Stomach (tissue), 19 donors: ENCODE measurements at places on chromosomes 6 and 20. TPM values are rescaled to one million over a fixed set of nuclear protein-coding genes. Genes with fewer than 3 reads are reported as not detected.

The PBOV1 gene
- not detected for polyA plus RNA-seq

The VTA1 gene
- polyA plus RNA-seq = 39.0 TPM

The OTOR gene
- polyA plus RNA-seq = not detected

The LY6G6C gene
- polyA plus RNA-seq = 0.90 TPM

The SMOC2 gene
- polyA plus RNA-seq = 18.8 TPM

DNA sequence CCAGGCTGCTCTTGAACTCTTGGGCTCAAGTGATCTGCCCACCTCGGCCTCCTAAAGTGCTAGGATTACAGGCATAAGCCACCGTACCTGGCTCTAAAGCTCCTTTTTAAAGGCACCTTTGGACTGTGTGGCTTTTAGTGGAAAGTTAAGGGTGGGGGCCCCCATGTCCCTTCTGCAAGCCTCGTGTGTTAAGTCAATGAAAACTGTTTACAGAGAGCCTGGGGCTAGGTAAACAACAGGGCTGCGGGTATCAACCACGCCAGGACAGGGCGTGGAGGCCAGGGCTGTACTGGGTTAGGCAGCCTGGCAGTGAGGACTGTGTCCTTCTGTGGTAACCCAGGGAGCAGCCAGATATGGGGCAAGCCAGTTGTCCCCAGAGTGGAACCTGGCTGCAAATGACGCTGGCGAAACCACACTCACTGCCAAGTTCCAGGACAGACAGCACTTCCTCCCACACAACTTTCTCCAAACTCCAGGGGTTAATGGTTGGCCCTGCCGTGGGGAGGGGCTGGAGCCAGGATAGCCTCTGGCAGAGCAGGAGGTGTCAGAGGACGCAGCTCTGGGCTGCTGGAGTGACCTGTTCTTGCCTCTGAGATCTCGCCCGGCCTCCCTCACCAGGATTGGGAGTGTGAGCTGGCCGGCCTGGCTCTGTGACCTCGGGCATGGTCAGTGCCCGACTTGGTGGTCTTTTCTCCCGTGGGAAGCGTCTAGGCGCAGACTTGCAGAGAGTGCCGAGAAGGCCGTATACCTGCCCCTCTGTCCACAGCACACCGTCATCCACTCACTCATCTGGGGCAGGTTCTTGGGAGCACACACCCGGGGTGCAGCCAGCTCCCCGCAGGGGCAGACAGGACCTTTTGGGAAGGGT lies 3.2 kb downstream of the SLC17A9 start:
- peak; percentile 76 for DNase-seq

- no peak for DNase-seq
Measured at GRCh38 chr6:6583836-6584235, 4.7 kb upstream of the LY86 start.

DNA sequence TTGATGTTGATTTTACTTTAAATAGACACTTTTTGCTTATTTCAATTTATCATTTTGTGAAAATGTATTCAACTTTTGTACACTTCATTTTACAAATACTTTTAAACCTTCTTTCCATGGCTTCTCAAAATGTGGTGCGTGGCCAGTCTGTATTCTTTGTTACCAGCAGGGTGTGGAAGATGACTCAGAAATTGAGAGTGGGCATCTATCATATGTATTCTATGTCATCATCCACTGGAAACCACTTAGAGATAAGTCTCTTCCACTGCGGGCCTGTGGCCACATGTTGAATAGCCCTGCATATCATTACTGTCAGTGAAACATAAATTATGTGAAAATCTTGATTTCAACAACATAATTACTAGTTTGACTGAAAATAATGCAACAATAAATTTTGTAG lies 52.6 kb upstream of the MC3R start:
- DNase-seq = no peak

- no peak for DNase-seq
Measured at GRCh38 chr20:36540551-36541211, 638 bp upstream of the MYL9 start.

GRCh38 chr6:17278289-17279063 lies 2.7 kb upstream of the RBM24 start:
- DNase-seq = no peak

- no peak for DNase-seq
Measured at GRCh38 chr20:54237116-54237943, 29.4 kb downstream of the PFDN4 start.

DNA sequence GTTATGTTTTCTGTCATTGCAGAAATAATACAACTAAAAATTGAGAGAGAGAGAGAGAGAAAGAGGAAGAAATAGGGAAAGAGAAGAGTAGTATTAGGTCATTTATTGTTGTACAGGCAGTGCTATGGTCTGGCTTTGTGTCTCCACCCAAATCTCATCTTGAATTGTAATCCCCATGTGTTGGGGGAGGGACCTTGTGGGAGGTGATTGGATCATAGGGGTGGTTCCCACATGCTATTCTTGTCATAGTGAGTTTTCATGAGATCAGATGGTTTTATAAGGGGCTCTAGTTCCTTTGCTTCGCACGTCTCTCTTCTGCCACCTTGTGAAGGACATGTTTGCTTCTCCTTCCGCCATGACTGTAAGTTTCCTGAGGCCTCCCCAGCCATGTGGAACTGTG lies 677.4 kb upstream of the CHD6 start:
- DNase-seq = no peak

DNA sequence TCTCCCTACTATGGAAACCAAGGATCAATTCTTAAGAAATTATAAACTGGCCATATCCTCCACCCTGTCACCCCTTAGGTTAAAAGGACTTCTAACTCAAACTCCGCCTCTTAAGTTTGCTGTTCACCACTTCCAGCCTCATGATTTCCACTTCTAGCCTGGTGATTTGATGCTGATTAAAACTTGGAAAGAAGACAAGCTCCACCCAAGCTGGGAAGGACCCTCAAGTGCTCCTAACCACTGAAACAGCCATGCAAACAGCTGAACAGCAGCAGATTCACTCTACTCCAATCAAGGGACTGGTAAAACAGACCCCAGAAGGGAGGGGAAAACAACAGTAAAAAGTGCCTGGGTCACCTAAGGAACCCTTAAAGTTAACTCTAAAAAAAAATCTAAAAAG lies 10.3 kb downstream of the LCA5 start:
- DNase-seq = no peak

- no peak for DNase-seq
Measured at GRCh38 chr6:43103253-43103876, 27.3 kb downstream of the PTK7 start.

DNA sequence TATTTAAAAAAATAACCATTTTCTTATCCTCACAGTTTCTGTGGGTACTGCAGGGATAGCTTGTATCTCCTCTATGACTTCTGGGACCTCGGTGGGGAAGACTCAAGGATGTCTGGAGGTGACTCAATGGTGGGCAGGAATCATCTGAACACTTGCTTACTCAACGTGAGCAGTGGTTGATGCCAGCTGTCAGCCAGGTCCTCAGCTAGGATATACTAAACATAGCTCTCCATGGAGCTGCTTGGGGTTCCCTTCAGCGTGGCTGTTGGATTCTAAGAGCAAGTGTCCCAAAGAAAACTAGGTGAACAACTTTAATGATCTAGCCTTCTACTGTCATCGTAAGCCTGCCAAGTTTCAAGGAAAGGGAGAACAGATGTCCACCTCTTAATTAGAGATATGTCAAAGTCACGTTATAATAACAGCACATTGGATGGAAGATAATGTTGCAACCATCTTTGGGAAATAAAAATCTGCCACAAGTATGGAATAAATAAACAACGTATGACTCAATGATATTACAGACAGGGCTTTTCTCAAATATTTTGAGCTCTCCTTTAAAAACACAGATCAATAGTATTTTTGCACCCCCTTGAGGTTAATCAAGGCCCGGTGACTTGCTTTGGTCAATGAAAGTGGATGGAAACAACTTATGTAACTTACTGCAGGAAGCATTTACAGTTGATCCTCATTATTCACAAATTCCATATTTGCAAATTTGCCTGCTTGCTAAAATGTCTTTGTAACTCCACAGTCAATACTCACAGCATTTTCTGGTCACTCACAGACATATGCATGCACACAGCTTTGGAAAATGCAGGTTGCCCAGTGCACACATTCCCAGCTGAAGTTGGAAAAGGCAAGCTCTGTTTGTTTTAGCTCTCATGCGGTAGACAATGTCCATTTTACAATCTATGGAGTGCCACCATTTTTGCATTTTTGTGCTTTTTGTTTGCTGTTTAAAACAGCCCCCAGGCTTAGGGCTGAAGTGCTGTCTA lies 6.6 kb upstream of the HEBP2 start:
- DNase-seq = no peak

- peak; percentile 100 for DNase-seq
Measured at GRCh38 chr6:41072836-41073202, at the start of gene NFYA. TSS of gene NFYA (plus strand) at chr6:41072974. CDS start at chr6:41079090, 6,116 bp downstream.
